ENCODE measurements at places on chromosomes 11 and 22. TPM values are rescaled to one million over a fixed set of nuclear protein-coding genes. Genes with fewer than 3 reads are reported as not detected.

BEST1 gene
- 0.45 TPM for total RNA-seq

APOA5 gene
- not detected for total RNA-seq

KCNK4 gene
- total RNA-seq: 0.41 TPM

HARBI1 gene
- total RNA-seq: 2.8 TPM

POU2AF2 gene
- total RNA-seq: not detected

CD3E gene
- 377 TPM for total RNA-seq

HBB gene
- not detected for total RNA-seq

TRIM51G gene
- not detected for total RNA-seq

ZNF70 gene
- 0.79 TPM for total RNA-seq

FOLR2 gene
- total RNA-seq: not detected

DNA sequence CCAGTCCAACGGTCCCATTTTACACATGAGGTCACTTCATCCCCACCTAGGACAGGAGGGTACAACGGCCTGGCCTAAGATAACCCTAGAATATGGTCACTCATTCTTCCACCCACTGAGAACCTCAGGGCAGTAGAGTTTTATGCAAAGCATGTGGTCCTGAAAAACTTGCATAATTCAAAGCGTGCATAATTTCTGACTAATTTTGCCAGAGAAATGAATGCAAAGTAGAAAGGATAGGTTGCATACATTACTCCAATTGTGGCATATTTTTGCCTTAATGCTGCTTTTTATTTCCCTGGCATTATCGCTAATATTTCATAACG lies 32.5 kb upstream of the SLC35C1 start:
- DNase-seq: no peak

DNA sequence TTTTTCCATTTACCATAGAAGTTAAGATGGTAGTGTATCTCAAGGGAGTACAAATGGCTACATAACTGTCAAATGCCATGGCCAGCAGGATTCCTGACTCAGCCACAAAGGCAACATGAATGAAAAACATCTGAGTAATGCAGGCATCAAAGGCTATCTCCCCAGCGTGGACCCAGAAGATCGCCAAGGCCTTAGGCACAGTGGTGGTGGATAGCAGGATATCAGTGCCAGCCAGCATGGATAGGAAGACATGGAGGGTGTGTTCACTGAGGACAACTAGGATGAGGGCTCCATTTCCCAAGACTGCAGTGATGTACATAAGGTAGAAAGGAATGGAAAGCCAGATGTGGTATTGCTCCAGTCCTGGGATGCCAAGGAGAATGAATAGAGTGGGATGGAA lies 18.0 kb downstream of the OR52B2 start:
- no peak for DNase-seq

DNA sequence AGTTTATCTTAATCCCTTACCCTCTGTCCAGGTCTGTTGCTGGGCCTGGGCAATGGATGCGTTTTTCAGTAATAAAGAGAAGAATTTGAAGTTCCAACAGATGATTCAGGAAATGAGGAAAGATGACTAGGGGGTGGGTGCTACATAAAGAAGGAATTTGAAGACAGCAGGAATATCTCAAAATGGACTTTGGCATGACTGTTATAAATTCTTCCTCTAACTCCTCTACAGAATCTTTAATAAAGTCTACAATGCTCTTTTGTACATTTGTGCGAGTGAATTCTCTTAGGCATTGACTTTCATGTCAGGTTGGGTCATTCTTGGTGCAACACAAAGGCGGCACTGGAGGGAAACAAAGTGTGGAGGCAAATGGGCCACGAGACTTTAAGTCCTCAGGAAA lies 35.1 kb upstream of the PRSS23 start:
- DNase-seq: no peak

- DNase-seq: peak; percentile 88
Measured at GRCh38 chr22:22959147-22959827, 71.7 kb downstream of the IGLL5 start.

DNA sequence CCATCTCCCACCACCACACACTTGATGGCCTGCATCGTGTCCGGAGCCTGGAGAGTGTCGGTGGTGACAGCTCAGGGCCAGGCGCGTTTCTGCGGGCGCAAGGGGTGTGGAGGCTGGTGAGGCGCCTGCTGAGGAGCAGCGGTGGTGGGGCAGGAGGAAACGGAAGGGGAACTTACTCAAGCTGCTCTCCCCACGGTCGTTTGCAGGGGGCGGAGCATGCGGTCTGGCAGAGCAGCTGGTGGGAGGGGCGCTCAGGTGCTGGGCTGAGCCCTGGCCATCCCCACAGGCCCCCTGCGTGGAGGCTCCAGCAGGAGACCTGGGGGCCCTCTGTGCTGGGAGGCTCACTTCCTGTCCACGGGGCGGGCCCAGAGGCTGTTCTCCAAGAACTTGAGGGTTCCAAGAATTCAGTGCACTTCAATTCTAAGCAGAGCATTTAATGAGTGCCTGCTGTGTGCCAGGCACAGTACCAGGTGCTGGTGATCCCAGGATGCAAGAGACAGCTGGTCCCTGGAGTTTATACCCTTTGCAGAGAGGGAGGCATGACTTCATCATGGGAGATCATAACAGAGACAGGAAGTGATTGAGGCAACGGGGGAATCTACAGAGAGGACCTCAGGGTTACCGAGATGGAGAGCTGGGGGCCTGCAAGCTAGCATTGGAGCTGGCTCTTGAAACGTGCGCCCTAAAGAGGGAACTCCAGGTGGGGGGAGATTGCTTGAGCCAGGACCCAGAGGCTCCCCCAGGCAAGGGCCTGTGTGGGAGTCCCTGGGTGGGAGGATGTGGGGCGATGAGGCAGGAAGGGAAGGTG lies at the start of gene RAC2:
RAC2 (minus strand) TSS at position 156 of the 808 bp plus-strand sequence; CDS start at position 35, 121 bp downstream.
- DNase-seq: peak; percentile 94

DNA sequence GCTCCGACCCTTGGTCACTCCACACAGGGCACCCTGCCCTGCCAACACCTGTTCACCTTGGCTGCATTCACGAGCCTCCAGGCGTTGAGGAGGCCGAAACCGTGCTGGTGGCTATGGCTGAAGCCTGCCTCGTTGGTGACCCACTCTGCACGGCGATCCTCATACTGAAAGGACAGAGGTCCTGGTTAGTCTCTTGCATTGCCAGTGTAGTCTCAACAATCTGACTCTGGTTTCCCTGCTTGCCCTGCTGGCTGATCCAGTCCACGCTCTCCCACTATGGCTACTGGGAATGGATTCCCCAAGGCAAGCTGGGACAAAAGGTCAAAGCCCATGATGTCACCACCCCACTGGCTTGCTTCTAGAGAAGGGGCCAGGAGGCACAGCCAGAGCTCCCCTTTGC lies 12.9 kb downstream of the PCSK7 start:
- no peak for DNase-seq

DNA sequence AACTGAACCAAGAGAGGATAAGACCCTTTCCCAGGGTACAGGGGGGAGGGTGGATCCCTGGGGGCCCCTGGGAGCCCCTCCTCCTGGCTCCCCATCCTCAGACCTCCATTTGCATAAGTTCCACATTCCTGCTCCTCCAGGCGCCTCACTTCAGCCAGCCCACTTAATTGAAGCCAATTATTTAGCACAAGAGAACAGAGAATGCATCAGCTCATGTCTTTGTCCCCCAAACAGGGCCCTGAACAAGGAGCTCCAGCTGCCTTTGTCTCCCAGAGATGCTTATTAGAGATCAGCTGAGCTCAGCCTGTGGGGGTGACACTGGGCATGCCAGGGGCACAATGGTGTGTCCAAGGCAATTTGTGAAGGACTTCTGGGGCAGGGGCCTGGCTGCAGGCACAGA lies 89.9 kb upstream of the PRDM11 start:
- no peak for DNase-seq

GRCh38 chr11:80616070-80616800 lies 1175.4 kb upstream of the TENM4 start:
- no peak for DNase-seq

- no peak for DNase-seq
Measured at GRCh38 chr11:32833921-32834320, 4.2 kb downstream of the PRRG4 start.

GRCh38 chr11:43786016-43786415 lies 94.6 kb upstream of the ALKBH3 start:
- DNase-seq: no peak

DNA sequence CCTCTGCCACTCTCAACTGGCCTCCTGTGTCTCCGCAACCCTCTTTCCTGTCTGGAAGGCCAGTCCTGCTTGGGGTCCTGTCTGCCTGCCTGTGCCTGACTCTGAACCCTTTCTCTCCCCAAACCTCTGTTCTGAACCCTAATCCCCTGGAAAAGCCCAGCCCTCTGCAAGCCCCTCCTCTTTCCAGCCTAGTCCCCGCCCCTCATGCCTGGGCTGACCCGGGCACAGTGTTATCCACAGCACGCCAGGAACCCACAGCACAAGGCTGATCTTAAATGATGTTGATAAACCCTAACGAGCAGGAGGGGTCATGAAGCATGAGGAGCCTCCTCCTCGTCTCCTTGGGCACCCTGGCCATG lies at the start of gene IFITM10:
IFITM10 (minus strand) TSS at position 115 of the 359 bp plus-strand sequence. CDS start 153 bp downstream, outside the sequence.
- DNase-seq: no peak

GRCh38 chr22:28054819-28055208 lies 135.8 kb upstream of the PITPNB start:
- DNase-seq: no peak

GRCh38 chr11:103609117-103610066 lies 427.0 kb upstream of the DDI1 start:
- no peak for DNase-seq

GRCh38 chr11:114263513-114264170 lies 32.6 kb upstream of the NNMT start:
- DNase-seq: no peak

- DNase-seq: no peak
Measured at GRCh38 chr11:93537049-93537448, 6.1 kb downstream of the SMCO4 start.

DNA sequence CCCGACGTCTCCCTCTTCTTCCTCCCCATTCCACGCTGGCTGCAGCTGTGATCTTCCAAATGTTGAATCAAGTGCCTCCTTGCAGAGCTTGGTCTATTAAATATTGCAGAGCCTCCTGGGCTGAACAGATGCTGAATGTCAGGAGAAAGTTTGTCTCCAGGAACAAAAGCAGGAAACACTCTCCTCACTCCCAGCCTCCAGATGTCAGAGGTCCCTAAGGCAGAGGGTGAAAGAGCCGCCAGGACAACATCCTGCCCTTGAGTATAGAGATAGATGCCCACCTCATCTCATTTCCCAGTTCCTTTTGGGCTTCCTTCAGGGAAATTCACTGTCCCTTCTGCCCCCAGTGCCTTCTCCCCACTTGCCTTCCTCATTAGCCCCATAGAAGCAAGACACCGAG lies 40.8 kb upstream of the IGSF9B start:
- DNase-seq: no peak
